ENCODE measurements at places on chromosomes 3 and 15.

GRCh38 chr3:106007512-106007911 is 138.7 kb upstream of the CBLB start:
- no peak for DNase-seq

- DNase-seq: no peak
Measured at GRCh38 chr3:112813016-112813415, 33.6 kb downstream of the CD200R1L start.

GRCh38 chr3:154977666-154978065 is 102.5 kb upstream of the MME start:
- no peak for DNase-seq

DNA sequence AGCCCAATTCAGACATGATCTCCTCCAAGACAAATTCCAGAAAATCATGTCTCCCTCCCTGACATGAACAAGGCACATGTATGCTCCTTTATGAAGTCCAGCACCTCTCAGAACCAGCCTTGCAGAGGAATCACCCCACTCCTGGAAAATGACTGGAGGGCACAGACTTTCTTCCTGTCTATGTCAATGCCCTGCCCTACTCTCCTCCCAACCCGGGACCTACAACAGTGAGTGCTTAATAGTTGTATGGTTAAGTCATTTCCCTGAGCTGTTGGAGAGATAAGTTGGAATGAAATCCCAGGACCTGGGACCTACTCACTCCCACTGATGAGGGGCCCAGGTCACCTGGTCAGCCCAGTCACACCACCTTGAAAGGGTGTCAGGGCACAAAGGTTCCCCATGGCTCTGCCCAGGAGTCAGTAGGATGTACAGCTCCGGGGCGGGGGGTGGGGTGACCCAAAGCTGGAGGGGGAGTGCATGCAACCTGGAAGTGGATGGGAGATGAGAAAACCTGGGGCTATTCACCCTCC is 80.1 kb upstream of the HERC1 start:
- DNase-seq: no peak

- no peak for DNase-seq
Measured at GRCh38 chr3:9770276-9770812, 597 bp upstream of the CAMK1 start.

DNA sequence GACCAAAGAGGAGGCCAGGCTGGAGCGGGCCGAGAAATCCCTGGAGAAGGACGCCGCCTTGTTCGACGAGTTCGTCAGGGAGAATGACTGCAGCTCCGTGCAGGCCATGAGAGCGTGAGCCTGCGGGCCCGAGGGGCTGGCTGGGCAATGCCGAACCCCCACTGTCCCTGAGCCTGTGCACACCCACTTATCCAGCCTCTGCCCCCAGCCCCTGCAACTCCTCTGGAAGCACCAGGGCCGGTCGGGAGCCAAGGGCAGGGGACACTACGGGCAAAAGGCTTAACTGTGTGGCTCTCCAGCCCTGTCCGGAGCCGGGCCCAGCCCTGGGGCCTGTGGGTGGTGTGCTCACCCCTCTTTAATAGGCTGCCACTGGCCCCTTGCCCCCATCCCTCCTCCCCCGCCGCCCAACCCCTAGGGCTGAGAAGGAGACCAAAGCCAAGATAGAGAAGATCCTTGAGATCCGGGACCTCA is 24.0 kb downstream of the CFAP100 start:
- no peak for DNase-seq

Measured in NCI-H524 (cell line).